ENCODE measurements at places on chromosomes 3 and 15.

DNA sequence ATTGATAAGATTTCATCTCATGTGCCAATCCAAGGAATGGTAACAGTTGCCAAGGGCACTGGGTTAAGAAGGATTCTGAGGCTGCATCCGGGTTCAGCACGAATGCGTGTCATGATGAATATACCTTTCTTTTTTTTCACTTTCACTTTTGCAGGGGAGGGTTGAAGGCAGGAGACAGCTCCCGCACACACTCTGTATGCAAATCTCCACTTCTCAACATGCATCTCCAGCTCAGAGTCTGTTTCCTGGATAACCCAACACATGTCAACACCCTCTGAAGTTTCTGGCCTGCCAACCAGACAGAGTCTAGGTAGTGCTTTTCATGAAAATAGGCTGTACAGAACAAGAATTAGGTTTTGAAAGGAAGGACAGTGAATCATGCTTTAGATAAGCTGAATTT lies 21.6 kb downstream of the B4GALT4 start:
- no peak for DNase-seq

DNA sequence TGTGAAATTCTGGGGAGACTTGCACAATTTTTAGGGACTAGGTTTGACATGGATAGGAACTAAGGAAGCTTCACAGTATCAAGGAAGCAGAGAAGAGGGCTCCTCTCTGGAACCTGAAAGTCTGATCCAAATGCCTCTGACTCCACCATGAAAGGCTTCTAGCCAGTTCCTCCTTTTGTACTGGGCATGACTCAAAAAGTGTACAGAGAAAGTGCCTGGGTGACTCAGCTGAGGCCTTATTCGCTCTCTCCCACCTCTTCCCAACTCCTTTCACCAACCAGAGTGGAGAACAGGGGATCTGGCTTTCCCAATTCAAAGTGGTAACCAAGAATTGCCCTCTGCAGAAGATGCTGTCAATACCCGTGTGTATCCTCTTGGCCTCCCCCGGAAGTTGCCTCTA lies 342.9 kb upstream of the PROK2 start:
- DNase-seq = no peak

DNA sequence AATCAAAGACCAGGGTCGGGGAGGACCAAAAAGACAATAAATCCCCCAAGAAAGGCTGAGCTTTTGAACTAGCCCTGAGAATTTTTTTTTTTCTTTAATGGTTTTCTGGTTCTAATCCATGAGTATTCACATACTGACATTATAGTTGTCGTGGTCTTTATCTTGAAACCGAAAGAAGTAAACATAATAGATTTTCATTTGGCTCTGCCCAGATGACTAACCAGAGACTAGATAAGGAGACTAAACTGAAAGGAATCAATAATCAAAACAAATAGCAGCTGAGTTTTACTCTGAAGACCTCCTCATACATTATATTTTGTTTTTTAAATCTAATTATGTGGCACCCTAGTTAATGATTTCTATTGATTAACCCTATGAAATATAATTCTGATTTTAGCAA lies 381.4 kb downstream of the CNTN3 start:
- DNase-seq = no peak

DNA sequence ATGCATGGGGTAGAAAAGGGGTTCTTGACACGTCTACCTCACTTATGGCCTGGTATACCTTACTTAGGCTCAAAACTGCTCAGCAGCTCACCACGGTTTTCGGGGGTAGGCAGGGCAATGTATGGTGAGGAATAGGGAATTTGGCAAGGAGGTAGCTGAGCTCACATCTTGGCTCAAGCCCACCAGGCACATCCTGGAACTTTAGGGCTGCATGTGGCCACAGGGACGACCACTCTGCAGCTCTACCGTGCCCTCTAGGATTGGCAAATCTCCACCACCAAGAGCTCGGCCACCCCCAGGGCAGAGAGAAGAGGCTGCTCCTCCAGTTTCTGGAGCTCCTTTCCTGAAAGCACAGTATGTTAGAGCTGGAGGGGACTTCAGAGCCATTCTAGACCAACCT lies 69.7 kb downstream of the MRPL46 start:
- DNase-seq = no peak

DNA sequence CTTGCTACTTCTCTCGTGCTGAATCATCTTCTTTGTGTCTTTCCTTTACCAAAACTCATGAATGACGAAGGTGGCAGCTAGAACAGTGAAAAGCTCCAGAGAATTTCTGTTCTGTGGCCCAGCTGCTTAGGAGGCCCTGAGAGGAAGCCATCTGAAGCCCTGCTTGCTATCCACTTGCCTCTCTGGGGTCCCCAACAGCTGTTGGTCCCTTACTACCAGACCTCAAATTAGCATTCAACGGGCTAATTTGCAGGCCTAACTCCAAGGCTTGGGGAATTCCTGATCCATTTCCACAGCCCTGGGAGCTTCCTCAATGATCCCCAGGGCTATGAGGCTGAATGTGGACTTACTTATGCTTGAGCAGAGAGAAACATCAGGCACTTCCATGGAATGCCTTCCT lies 37.5 kb upstream of the FSTL1 start:
- no peak for DNase-seq

GRCh38 chr3:152742368-152743347 lies 92.3 kb upstream of the P2RY1 start:
- no peak for DNase-seq

DNA sequence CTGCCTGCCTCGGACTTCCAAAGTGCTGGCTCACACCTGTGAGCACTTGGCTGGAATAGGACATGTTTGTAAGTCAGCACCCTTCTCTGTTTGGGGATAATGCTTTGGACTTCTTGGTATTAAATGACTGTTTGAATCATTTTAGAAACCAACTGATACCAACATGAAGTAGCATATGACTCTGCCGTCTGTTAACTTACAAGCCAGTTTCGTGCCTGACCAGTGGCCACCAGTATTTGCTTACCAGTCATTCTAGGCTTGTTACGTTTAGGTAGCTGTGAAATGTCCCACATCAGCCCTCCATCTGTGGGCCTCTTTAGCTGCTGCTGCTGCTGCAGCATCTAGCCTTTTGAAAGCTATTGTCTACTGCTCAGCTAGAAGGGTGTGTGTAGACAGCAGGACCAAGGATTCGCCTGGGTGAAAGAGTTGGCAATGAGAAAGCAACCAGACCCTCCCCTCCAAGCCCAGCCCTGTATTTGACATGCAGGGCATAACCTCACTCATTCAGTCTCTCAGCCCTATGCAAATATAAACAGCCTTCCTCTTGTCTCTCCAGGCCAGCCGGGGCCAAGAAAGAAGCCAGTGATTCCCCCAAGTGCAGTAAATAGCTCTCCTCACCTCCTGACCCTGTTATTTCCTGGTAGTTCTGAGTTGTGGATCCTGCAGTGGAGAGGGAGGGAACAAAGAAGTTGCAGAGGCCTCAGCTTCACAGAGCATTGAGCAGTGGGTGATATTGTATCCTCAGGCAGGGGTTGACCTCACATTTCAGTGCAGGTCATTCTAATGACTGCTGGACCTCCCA lies 51.0 kb downstream of the NKIRAS1 start:
- DNase-seq = no peak

GRCh38 chr3:24598695-24599470 lies 104.2 kb upstream of the THRB start:
- DNase-seq = no peak

DNA sequence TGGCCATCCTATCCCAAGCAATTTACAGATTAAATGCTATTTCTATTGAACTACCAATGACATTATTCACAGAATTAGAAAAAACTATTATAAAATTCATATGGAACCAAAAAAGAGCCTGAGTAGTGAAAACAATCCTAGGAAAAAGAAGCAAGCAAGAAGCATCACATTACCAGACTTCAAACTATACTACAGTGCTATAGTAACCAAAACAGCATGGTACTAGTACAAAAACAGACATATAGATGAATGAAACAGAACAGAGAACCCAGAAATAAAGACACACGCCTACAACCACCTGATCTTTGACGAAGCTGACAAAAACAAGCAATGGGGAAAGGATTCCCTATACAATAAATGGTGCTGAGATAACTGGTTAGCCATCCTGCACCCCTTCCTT lies 152.2 kb downstream of the TNIK start:
- DNase-seq = no peak

DNA sequence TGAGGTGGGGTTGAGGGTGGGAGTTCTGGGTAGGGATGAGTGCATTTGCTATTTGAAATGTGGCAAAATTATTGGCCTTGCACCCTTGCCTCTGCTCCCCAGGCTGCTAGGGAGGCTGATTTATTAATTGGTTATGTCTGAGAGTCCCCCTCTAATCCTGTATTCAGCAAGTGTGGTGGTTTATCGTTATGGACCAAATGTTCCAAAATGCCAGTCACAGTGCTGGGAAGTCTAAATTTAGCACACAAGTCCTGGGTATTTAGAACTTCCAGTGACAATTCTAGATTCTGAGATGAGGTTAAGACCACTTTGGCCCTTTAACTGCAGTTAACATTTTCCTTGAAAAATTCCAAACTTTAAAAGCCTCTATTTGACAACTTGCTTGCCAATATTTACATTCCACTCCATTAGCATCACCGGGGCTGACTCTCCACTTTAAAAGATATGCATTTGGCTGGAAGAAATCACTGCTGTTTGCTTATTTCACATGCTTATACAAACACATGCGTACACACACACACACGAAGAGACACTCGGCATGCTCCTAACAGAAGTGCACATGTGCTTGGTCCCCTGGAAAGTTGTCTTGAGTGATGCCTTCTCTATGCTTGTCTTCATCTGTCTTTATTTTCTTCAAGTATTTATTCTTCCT lies 247.7 kb downstream of the IL20RB start:
- DNase-seq = no peak

DNA sequence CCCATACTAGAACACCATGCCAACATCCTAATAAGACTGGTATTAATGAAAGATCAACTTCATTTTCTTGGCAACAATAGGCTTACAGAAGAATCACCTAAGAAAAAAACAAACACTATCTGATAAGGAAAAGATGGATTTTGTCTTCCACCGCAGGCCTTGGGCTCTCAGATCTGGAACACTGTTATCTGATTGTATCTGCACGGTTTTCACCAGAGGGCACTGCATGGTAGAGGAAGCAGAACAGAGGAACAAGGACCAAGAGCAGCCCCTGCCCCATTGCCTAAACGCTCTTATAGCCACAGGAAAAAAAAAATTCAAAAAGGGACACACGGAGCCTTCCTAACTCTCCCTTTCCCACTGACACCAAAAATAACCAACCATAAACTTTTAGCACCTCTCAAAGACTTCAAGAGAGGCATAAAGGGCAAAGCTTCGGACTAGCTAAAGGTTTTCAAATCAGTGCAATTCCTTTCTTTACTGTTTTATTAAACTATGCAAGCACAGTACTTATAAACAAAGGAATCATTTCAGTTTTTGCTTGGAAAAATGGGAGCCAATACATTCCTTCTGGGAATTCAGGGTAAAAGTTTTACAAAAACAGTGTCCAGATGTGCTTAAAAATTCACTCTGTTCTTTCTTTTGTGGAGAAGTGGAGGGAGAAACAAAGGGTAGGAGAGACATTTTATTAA lies 23.3 kb downstream of the IL17RD start:
- DNase-seq = no peak

DNA sequence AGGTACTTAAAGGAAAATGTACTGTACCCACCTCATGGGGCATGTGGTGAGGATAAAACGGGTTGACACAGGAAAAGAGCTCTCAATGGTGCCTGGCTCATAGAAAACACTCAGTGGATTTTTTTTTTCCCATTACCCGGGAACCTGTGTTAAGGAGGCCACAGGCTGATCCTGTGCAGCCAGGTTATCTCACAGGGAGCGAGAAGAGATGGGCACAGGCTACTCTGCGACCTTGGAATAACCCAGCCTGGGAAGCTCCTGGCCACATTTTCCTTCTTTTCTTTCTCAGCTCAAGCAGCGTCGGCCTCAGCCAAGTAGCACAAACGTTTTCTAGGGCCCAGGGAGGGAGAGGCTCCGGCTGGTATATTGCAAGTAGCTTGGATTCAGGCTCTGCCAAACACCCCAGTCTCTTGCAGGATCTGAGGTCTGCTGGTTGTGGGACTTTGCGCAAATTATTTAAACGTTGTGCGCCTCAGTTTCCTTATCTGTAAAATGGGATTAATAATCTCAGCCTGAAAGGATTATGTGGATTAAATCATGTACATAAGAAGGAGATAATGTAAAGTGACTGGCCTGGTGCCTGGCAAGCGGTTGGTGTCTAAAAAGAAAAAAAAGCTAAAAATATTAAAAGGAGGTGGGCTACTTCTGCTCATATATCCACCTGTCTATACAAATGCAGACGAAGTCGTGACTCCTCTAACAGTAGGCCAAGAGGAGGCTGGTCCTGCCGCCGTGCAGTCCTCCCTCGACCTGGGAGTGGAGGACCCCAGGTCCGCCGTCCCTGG lies 2.2 kb downstream of the FURIN start:
- DNase-seq = no peak

- DNase-seq = no peak
Observed at GRCh38 chr3:153254361-153254760, 92.3 kb downstream of the RAP2B start.

- no peak for DNase-seq
Observed at GRCh38 chr15:35458176-35458856, 87.6 kb downstream of the DPH6 start.

GRCh38 chr3:171526869-171527268 lies 66.7 kb upstream of the TNIK start:
- DNase-seq = no peak

DNA sequence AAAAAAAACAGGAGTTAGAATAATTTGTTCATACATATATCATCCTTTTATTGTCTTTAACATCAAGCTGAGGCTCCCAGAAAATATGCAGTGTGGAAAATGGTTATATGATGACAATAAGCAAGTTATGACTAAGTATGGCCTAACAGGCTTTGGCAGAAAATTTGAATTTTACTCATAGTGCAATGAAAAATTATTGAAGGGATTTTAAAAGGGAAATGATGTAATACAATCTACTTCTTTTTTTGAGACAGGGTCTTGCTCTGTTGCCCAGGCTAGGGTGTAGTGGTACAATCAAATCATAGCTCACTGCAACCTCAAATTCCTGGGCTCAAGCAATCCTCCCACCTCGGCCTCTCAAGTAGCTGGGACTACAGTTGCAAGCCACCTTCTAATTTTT lies 78.7 kb downstream of the FAIM start:
- no peak for DNase-seq

- DNase-seq = no peak
Observed at GRCh38 chr3:132288357-132288756, 28.9 kb upstream of the ACP3 start.

DNA sequence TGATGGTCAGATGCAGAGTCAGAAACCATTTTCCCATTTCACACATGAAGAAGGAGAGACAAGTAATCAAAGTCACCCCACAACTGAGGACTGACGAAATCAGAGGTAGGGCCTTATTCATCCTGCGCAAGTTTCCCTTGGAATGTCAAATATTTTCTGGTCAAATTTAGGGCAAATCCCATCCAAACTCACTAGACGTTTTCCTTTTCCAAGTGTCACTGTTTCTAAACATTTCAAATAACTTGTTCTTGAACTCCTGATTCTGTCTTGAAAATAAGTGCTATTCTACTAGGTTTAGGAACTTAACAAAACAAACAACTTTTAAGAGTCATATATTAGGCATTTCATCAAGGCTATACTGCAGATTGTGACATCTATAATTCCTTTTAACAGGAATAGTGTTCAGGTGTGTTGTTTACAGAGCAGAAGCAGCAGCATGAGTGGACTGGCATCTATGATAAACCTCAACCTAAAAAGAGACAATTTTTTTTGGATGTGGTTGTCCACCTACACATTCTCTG lies 40.7 kb downstream of the SUMF1 start:
- no peak for DNase-seq
